Activated CD4-positive, CD25-positive, alpha-beta regulatory T cell treated with anti-CD3 and anti-CD28 coated beads, Interleukin-2, amount 50 U/mL, for 16 hours (primary cell): ENCODE measurements at places on chromosomes 4 and X.
A peak's percentile ranks its signal among the peaks of the same experiment; 100 is the strongest.

- DNase-seq, result peak; percentile 83
These were observed at the start of gene HPF1 for GRCh38 chr4:169757575-169758184. HPF1 (minus strand) TSS chr4:169757944; CDS start chr4:169757877, 67 bp downstream.

GRCh38 chr4:6619466-6620255 is 20.8 kb upstream of the MRFAP1 start:
- no peak for DNase-seq

- no peak for DNase-seq
These were observed 7.8 kb downstream of the ARAF start for GRCh38 chrX:47568656-47569295.

DNA sequence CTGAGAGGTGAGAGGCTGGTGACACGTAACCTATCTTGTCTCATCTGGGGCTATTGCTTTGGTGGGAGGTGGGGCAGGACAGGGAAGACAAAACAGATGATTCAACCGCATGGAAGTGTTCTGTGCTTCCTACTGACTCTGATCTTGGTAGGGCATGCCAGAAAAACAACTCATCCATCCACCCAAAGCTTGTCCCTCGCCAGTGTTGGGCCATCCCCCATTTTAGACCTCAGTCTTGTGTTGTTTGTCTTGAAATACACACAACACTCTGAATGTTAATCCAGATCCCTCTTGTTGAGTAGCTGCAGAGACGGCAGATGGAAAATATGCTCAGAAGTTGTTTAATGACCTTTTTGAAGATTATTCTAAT is 377 bp downstream of the CHRNA9 start:
- DNase-seq, result no peak

GRCh38 chr4:71807469-71807868 is 23.6 kb upstream of the GC start:
- DNase-seq, result no peak

GRCh38 chr4:82044141-82044993 is 329.4 kb downstream of the HNRNPD start:
- no peak for DNase-seq

DNA sequence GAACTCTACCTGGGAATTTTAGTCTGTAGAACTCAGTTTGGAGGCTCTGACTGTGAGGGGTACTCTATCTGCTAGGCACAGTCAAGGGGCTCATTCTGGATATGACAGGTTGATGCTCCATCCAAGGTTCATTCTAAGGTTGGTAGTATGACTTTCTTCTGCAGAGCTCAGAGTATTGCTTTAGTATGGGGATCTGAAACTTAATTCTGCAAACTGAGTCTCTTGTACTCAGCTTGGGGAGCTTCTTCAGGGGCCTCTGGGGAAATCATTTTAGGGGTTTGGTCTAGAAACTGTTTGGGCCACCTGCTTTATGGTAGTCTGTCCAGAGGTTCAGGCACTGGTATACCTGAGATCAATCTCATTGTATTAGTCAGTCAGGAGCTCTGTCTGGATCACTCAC is 9.7 kb upstream of the TSR2 start:
- no peak for DNase-seq

DNA sequence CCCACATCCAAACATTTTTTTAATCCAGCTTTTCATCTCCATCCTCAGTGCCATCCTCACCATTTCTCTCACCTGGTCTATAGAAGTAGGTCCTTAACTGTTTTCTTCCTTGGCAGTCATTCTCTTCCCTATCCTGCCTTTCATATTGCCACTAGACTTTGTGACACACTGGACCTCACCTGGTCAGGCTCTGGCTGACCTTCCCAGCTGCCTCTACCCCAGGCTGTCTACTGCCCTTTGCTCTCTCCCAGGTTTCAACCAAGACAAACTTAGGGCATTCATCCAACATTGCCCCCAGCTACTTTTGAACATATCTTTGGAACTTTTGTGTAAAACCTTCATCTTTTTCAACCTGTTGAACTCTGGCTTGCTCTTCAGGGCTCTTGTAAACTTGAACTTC is 39.8 kb downstream of the TRAPPC11 start:
- DNase-seq, result no peak

- no peak for DNase-seq
These were observed 1.2 kb downstream of the AKAP17A start for GRCh38 chrX:1592470-1593142.

DNA sequence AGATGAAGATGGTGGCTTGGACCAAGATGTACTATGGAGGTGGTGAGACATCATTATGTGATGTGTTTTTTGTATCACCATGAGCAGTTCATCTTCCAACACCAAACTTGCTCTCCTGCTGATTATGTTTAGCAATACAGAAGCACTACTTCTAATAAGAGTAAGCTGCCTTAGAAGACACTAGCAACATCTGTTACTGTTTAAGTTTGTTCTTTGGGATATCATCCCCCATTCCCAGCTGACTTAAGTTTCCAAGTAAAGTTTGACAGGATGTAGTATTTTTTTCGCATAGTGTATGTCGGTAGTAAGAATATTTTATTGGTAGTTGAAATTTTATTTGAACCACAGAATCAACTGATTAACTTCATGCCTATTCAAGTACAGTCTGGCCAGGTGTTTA is 123.5 kb upstream of the BMPR1B start:
- DNase-seq, result no peak

DNA sequence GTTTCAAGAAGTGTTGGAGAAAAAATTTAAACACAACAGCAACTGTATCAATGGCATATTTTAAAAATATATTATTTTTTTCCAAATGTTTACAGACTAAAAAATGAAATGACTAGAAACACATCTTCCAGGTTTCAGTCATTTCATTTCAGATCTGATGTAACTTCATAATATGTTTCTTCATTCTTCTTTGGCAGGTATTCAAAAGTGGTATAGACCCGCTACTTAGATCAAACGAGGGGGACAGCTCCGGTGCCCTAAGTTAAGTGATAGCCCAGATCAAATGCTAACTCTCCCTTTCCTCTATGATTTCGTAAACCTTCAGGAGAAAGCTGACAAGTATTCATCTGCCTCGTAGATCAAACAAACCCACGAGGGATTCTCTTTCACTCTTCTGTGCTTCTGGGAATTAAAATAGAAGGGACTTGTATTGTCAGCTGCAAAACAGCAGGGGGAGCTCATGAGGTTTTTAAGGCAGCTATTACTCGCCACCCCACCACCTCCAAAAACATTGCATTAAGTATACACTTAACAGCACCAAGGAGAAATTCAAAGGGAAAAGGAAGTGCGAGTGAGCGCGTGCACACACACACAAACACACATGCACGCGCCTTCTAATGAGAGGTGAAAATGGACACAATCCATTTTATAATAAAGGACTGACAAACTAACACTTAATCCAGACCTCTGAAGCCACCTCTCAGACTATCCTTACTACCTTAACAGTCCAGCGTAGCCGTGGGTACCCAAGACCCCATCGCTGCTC is 21.4 kb downstream of the HELT start:
- no peak for DNase-seq

DNA sequence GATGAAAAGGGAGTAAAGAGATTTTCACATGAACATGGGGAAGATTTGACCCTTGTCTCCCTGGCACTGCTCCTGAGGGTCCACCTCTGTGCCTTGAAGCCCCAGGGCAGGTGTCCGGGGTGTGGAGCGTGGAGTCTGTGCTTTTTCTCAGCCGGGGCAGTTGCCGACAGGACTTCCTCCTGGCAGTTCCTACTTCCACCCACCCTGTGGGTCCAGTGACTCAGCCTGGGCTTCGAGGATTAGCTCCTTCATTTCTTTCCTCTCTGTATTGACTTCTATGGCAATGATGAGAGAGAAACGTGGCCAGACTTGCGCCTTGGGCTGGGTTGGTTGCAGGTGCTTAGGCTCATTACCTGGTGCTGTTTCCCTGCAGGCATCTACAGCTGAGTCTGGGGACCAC is 35.9 kb upstream of the CLCN4 start:
- no peak for DNase-seq

GRCh38 chr4:123858465-123858864 is 461.9 kb downstream of the SPRY1 start:
- no peak for DNase-seq

- DNase-seq, result no peak
These were observed 746.7 kb downstream of the STPG2 start for GRCh38 chr4:97396605-97397004.
